HS-5 (cell line): ENCODE measurements at places on chromosomes 2 and 18.

- DNase-seq: no peak
Observed at GRCh38 chr2:83782122-83782521, 677.0 kb downstream of the SUCLG1 start.

- DNase-seq: no peak
Observed at GRCh38 chr18:75170916-75171315, 38.0 kb downstream of the PTGR3 start.

DNA sequence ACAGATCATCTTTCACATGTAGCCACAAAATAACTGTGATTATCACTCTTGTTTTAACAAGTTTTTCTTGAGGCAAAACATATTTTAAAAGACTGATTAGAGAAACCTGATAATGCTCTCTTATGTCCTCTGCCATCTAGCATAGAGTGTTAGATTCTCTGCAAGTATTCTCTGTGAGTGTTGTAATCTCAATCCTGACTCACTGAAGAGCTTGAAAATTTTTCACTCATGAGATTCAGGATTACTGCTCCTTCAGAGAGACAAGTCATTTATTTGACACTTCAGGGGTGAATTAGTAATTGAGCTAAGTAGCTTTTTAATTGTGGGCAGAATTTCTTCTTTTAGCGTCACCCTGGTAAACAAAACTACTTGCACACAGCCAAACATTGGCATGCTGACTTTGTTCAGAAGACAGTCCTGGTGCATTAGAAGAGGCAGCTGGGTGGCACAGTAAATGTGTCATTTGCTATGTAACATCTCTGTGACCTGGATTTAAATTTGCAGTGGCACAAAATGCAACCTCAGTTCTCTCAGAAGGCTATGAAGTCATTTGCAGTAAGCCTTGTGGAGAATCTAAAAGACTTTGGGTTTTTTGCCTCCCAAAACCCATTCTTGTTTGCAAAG, 172.9 kb downstream of the LRP1B start:
- no peak for DNase-seq

DNA sequence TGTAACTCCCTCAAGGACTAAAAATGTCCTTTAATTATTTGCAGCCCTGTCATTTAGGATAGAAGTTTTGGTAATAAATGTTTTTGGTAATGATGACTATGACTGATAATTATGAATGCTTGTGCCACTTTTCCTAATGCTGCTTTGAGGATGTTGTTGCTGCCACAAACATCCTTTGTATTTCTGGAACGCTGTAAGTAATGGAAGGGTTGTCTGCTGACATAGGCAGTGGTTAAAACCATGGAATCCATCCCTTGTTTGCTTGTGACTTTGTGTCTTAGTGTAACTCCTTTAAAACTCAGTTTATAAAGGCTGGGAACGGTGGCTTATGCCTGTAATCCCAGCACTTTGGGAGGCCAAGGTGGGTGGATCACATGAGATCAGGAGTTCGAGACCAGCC, 19.8 kb upstream of the LPIN2 start:
- no peak for DNase-seq

DNA sequence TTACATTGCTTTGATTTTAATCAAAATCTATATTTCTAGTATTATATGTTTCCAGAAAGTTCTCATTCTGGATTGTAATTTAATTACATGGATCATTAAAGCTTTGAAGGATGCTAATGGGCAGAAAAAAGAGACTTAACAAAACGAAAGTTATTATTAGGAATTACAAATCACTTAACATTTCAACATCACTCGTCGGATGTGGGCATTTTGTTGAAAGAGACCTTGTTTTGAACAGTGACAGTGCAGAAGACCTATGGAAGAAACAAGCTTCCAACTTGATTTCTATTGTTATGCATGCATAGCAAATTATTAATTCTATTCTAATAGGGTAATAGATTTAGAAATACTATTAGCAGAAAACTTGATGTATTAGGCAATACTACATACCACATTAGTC, 31.4 kb upstream of the DARS1 start:
- DNase-seq: no peak

- DNase-seq: no peak
Observed at GRCh38 chr2:108403494-108403893, 25.7 kb downstream of the SULT1C4 start.

DNA sequence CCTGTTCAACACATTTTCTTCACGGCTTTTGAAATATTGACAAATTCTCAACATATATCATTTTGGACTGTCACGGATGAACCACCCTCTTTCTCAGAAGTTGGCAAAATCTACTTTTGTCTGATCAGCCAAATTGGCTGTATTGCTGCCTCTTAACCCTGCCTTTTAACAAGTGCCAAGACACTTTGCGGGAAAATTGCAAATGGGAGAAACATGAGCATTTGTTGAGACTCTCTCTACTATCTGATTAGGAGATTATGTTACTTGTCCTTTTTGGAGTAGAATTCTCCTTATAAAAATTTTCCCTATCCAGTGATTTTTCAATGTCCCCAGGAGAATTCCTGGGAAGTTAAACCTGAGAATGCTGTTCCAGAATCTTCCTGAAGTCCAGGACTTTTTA, 256.2 kb upstream of the ZSWIM2 start:
- DNase-seq: no peak
